Stimulated activated CD8-positive, alpha-beta memory T cell treated with anti-CD3 and anti-CD28 coated beads, Interleukin-7, amount 100 ng/mL, for 4 hours (primary cell): ENCODE measurements at places on chromosomes 3 and 15.

- no peak for DNase-seq
Observed at GRCh38 chr3:43256714-43257461, 29.5 kb upstream of the SNRK start.

DNA sequence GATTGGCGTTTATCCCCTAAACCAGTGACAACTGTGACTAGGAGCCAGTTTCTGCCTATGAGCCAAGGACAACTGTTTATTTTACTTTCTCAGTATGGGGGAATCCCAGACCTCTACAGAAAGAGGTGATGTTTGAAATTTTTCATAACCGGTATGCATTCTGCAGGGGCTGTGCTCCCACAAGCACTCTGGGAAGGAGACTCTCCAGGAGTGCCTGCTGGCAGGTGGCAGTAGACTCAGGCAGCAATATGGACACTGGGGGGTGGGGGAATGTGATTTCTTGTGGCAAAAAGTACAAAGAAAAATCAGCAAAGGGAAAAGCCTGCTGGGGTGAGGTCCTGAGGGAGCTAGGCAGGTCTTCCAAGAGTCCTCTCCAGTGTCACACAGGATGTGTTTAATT lies 5.9 kb downstream of the TGM4 start:
- no peak for DNase-seq

- DNase-seq = no peak
Observed at GRCh38 chr15:68552773-68553172, 26.0 kb upstream of the CORO2B start.

DNA sequence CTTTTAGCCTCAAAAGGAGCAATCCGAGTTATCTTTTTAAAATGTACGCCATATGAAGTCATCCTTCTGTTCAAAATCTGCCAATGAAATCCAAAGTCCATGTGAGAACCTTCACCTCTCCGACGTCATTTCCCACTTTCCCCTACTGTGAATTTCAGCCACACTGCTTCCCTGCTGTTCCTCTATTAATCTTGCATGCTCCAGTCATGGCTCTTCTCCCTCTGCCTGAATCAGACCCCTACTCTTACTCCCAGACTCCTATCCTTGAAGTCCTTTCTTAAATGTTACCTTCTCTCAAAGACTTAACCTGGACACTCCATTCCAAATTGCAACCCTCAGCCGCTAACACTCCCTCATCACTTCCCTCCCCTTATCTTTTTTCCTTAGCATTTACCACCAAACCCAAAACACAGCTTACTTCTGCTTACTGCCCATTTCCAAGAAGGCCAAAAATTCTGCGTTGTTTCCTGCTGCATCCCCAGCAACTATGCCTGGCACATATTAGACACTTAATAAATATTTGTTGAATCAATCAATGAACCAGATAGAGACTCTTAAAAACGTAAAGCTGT lies 1.2 kb downstream of the NKIRAS1 start:
- DNase-seq = no peak

- DNase-seq = no peak
Observed at GRCh38 chr3:159919873-159920272, 68.8 kb upstream of the IL12A start.

GRCh38 chr3:144585408-144585807 lies 613.8 kb downstream of the DIPK2A start:
- DNase-seq = no peak

DNA sequence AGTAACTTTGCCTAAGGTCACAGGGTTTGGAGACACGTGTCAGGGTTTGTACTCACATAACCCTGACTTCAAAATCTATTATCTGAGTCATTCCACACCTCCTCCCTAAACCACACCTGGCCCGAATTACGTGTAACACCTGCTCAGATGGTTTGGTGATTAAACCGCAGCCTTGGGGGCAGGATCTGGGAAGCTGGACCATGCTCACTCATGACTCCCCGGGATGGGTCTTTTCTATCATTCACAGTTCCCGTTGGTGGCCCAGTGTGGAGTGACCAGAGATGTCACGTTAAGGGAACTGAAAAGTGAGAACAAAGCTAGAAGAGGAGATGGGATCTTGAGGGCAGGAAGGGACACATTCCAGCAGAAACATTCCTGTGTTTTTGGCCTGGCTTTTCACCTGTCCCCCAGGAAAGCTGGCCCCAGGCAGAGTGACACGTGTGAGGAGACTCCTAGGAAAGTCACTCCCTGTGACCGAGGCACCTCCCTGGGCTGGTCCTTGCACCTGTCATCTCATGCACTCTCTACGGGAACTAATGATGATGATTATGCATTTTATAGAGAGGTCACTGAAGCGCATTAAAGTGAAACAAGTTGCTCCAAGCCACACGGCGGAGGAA lies 75.4 kb upstream of the POMGNT2 start:
- peak; percentile 24 for DNase-seq

DNA sequence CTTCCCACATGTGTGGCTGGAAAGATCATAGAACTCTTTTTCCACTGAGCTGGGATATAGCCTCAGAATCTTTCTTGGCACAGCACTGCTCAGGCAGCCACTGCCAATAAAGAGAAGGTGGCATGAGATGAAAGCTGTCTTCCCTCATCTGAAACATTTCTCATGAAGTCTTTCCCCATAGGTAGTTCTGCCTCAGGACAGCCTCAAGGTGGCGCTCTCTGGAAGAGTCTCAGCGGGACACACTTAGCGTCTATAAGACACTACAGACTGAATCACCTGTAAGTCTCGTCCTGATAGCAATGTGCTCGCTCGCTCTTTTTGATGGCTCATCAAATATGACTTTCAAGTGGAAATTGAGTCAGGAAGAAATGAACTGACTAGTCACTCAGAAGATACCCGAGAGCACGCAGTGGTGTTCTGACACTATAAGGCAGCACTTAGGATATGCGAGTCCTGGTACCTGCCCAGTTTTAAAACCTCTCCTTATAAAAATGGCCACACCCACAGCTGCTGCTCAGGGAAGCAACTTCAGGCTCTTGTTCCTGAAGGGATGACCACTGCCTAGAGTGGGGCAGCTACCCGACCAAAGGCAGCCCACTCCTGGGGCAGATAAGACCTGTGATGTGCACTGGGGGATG lies 269.5 kb downstream of the SUCLG2 start:
- no peak for DNase-seq

GRCh38 chr3:78734048-78734637 lies 1033.7 kb downstream of the ROBO1 start:
- no peak for DNase-seq

DNA sequence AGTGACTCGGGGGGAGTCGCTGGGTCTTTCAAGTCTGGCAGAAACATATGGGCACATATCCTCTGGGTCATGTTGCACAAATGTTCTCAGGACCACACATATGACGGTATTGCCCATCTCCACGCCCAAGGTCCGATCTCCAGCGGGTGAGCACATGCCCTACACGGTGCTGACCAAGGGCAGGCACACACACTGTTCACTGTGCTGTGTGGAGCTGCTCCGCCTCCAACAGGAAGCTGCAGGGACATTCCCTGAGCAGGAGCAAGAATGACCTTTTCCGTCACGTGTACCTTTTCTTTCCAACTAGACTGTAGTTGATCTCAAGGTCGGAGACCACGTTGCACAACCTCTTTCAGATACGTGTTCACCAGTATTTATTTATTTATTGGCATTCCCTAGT lies 41.7 kb upstream of the B3GNT5 start:
- no peak for DNase-seq

DNA sequence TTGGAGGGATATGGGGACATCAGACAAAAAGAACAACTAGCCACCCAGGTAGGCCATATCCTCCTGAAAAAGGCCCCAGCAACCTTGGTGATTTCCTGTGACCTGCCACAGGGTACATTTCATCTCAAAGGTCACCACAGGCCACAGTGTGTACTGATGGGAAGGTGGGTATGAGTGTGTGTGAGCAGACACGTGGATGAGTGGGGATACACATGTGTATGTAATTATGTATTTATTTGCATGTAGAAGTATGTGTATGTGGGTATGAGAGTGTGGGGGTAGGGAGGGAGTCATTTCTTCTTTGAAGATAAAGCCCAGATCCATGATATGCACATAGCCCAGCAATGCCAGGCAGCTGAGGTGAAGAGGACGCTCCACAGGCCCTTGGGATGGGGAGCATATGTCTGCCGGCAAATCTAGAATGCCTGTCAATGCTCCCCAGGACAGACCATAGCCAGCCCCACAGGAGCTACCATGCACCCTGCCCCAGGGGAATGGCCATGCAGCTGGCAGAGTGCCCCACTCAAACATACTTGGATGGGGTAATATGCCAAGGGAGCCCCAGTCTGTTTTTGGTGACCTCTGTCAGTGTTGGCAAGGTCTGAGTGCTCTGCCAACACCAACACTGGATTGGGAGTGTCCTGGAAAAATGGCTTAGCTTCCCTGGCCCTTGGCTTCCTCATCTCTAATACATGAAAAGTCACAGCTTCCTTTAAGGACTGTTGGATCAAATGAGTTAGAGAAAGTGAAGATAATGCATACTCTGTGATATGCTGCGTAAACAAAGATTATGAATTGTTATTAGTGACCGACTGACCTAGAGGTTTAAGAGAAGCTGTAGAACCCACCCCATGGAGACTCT lies 42.4 kb downstream of the RAB6B start:
- DNase-seq = no peak
